Mesangial cell (primary cell): ENCODE measurements at places on chromosomes 3 and 15. TPM values are rescaled to one million over a fixed set of nuclear protein-coding genes. Genes with fewer than 3 reads are reported as not detected.

Gene ERC2
- 1.8 and 3.1 TPM in 2 replicates for total RNA-seq

Gene LRIG1
- 16.0 and 18.9 TPM in 2 replicates for total RNA-seq

Gene SYNM
- 4.1 and 4.2 TPM in 2 replicates for total RNA-seq

Gene GOLGA6D
- not detected in 2 replicates for total RNA-seq

Gene LDHAL6B
- not detected in 2 replicates for total RNA-seq

Gene TGM5
- total RNA-seq = not detected in 2 replicates
